ENCODE measurements at places on chromosomes 4 and X.
A peak's percentile ranks its signal among the peaks of the same experiment; 100 is the strongest.

DNA sequence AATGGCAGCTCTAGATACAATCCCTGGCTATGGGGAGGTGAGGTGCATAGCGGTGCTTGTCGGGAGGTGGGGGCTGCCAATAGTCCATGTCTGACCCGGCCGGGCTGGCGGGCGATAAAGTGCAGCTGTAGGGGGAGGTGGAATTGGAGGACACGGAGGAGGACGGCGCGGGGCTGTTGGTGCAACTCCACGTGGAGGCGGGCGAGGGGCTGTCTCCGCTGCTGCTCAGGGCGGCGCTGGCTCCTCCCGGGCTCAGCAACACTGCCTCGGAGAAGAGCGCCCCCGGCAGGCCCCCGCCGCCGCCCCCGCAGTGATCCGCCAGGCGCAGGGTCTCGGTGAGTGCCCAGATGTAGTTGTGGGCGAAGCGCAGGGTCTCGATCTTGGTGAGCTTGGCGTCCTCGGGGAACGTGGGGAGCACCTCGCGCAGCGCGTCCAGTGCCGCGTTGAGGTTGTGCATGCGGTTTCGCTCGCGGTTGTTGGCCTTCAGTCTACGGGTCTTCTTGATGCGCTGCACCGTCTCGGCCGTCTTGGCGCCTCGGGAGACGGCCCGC is 1.3 kb downstream of the NEUROG2 start:
- no peak for DNase-seq

DNA sequence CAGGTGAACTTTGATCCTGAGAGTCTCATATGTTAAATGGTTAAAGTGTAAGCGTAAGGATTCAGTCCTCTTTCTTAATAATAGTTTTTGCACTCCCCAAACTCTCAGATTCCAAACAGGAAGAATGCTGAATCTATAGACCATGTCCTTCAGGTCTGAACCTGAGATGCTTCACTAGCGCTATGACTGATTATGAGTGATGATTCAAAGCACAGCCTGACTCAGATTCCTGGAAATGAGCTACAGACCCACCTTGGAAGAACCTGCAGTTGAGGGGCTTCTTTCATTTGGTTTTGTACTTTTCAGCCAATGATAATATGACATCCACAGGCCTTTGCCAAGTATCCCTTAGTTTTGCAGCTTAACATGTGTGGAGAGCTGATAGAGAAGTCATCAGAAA is 1.4 kb downstream of the EDNRA start:
- DNase-seq: no peak

- no peak for DNase-seq
These were observed 801.4 kb upstream of the GRID2 start for GRCh38 chr4:91502365-91502764.

GRCh38 chr4:176149680-176150355 is 45.6 kb downstream of the SPATA4 start:
- DNase-seq: no peak

GRCh38 chr4:181672751-181673150 is 570.5 kb upstream of the TENM3 start:
- no peak for DNase-seq

DNA sequence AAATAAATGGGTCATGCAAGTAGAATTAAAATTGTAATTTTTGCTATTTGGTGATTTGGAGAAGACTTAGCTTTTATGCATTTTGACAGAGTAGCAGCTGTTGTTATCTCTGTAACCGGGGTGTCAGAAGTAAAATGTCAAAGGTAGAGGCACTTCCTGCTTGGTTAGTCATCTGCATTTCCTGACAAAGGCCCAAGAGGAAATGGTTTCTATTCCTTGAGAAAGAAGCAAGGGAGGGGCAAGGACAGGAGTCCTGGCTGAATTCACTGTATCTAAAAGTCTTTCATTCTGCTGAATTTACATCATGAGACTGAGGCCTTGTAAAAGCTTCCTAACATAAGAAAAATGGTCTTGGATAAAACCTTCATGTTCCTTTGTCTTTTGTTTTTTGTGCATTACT is 550.9 kb upstream of the BOD1L1 start:
- no peak for DNase-seq

- no peak for DNase-seq
These were observed 400.2 kb downstream of the MID1IP1 start for GRCh38 chrX:39201305-39201990.

DNA sequence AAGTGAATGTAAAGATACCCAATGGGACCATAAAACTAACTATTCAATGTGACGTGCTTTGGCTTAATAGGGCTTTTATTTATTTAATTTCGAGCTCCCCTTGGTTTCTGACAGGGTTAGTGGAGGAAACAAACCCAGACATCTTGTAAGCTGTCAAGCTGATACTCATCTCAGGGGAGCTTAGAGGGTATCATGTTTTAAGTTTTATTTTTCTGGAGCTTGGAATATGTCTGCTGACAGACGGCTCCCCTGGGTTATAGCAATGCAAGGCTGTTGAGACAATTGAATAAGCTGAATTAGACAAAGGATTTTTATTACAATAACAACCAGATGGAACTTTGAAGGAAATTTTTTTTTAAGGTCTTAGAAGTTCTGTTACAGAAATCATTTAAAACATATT is 456.5 kb downstream of the IL1RAPL1 start:
- no peak for DNase-seq

DNA sequence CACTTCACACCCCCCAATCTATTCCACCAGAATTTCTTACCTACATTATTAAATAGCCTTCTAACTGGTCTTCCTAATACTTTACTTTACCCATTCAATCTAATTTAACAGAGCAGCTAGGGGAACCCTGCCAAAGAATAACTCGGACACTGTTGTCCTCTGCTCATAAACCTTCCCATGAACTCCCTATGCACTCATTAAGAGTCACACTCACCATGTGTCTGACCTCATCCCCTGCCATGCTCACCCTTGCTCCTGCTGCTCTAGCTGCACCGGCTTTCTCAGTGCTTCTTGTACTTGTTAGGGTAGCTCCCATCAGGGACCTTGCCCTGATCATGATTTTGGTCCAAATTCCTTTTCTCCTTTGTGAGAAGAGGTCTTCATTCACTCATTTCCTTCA is 54.6 kb upstream of the GUCY1A1 start:
- DNase-seq: no peak

DNA sequence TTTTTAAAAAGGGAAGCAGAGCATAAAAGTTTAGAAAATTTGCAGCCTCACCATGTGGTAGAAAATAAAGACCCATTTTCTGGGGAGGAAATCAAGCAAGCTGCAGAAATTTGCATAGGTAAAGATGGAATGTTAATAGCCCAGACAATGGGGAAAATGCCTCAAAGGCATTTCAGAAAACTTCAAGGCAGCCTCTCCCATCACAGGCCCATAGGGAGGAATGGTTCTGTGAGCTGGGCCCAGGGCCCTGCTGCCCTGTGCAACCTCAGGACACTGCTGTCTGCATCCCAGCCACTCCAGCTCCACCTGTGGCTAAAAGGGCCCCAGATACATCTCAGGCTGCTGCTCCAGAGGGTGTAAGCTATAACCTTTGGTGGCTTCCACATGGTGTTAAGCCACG is 137.9 kb downstream of the INPP4B start:
- DNase-seq: no peak

DNA sequence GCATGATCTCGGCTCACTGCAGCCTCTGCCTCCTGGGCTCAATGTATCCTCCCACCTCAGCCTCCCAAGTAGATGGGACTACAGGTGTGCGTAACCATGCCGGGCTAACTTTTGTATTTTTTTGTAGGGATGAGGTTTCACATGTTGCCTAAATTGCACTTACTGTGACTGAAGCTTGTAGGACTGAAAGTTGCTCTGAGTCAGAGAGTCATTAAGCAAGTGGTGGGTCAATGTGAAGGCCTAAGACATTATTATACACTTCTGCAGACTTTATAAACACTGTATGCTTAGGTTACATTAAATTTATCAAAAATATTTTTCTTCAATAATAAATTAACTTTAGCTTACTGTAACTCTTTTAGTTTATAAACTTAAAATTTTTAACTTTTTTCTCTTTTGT is 170.2 kb downstream of the FAT4 start:
- DNase-seq: no peak

DNA sequence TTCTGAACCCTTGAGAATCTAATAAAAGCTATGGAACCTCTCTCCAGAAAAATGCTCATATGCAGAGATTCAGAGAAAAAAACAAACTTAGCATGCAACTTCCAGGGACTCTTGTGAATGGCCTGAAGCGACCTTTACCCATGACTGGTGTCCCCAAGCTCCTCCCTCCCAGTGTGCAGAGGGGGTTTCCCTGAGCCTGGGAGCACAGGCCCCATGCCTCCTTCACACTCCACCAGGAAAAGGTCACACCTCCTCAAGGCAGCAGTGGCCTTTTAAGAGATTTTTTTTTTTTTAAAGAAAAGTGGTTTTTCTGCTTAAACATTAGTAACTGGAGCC is 13.3 kb upstream of the UBA6 start:
- no peak for DNase-seq

- no peak for DNase-seq
These were observed 8.3 kb upstream of the SRPK3 start for GRCh38 chrX:153772316-153773217.

DNA sequence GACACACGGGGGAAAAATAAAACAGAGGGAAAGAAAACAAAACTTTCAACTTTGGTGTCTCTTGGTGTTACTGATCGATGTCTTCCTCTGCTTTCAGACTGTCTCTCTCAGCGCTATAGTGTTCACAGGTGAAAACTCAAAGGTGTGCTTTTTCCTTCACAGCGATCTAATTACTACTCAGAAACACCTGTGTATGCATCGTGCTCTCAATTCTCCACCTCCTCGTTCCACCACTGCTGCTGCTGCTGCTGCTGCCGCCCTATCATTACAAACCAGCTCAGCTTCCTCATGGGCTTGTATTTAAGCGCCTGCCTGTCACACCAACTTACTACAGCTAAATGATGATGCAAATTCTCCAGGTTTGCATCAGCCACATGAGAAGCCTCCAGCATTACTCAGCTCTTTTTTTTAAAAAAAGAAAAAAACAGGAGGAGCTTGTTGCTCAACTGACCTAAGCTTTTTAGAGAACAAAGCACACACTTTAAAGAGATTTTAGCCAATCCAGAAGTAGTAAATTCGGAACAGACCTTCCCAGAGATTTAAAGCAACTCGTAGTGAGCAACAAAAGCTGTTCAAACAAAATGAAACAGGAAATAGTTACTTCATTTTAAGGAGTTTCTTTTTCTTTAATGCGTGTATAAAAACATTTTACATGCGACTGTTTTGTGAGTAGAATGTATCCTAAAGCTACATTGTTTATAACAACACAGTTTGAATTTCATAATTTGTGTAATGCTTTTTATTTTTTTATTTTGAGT is at the start of gene SLC7A11:
TSS of gene SLC7A11 (minus strand) at position 274 of the 758 bp plus-strand sequence. CDS start 280 bp downstream, outside the sequence.
- peak; percentile 30 for DNase-seq

- no peak for DNase-seq
These were observed 374.8 kb upstream of the ANXA10 start for GRCh38 chr4:167717495-167717894.

DNA sequence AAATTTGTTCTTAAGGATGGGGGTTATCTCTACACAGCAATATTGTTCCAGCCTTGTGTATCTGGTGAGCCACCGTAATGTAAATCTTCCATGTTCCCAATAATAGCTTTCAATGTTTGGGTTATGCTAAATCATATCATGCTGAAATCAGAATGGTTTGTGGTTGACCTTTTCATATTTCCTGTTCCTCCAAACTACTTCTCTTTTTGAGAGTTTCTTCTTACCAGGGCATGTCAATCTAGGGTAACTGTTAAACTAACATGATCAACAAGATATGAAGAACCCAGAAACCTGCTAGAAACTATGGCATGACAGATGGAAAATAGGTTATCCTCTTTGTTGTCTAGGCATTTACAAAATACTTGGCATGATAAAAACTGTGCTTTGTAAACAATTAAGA is 22.0 kb downstream of the TNMD start:
- no peak for DNase-seq

GRCh38 chrX:7446815-7447214 is 298.9 kb upstream of the PUDP start:
- DNase-seq: no peak

DNA sequence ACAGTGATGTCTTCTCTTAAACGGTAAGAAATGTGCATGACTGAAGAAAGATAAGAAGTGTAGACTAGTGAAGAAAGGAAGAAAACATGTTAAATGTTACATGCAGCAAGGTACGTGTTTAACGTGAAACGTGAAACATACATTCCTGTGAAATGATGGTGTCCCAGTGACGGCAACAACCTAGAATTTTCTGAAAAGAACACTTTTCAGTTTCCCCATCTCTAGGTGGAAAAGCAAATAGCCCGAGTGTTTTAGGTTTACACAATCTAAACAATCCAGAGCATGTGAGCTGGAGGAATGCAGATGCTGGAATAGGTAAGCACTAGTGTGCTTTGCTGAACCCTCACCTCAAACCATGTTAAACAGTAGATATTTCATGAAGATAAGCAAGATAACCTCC is 60.7 kb downstream of the CLNK start:
- no peak for DNase-seq

- no peak for DNase-seq
These were observed 1047.6 kb upstream of the PCDH10 start for GRCh38 chr4:132101526-132101925.

- no peak for DNase-seq
These were observed 539.9 kb downstream of the TECRL start for GRCh38 chr4:63869370-63869769.

DNA sequence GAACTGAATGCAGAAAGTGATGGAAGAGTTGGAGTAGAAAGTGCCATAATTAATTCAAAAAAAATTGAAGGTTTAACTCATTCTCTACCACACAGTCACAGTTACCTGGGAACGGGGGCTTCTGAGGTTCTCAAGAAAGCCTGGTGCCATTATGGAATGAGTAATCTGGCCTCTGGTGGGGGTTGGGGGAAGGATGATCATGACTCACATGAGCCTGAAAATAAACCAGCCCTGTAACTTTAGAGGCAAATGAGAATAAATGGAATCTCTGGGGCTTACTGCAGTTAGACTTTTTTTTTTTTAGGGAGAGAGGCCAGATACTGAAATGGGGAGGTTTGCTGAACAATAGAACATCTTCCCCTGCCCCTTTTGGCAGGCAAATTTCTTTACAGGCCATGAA is 55.3 kb downstream of the SOD3 start:
- DNase-seq: no peak

DNA sequence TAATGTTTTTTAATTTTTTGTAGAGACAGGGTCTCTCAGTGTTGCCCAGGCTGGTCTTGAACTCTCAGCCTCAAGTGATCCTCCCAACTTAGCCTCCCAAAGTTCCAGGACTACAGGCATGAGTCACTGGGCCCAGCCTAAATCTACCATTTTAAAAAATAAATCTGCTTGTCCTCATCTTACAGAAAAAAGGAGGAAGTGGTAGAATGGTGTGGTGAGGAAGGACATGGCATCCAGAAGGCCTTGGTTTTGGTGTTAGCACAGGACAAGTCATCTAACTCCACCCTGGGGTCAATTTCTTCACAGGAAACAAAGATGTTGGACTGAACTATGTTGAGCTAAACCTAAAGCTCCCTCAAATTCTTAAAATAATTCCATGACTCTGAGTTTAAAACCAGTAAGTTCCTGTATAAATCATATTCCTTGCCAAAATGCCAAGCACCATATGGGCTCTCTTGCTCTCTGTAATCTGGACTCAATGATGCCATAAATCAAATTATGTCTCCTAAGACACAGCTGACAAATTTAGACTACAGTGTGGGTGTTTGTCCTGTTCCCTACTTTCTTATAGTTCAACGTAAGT is 253.9 kb upstream of the NOCT start:
- no peak for DNase-seq

All from activated naive CD4-positive, alpha-beta T cell treated with Interleukin-2 at 50 U/mL for 16 hours (primary cell).